ENCODE measurements at places on chromosomes 1 and 21. TPM values are rescaled to one million over a fixed set of nuclear protein-coding genes. Genes with fewer than 3 reads are reported as not detected.

DNA sequence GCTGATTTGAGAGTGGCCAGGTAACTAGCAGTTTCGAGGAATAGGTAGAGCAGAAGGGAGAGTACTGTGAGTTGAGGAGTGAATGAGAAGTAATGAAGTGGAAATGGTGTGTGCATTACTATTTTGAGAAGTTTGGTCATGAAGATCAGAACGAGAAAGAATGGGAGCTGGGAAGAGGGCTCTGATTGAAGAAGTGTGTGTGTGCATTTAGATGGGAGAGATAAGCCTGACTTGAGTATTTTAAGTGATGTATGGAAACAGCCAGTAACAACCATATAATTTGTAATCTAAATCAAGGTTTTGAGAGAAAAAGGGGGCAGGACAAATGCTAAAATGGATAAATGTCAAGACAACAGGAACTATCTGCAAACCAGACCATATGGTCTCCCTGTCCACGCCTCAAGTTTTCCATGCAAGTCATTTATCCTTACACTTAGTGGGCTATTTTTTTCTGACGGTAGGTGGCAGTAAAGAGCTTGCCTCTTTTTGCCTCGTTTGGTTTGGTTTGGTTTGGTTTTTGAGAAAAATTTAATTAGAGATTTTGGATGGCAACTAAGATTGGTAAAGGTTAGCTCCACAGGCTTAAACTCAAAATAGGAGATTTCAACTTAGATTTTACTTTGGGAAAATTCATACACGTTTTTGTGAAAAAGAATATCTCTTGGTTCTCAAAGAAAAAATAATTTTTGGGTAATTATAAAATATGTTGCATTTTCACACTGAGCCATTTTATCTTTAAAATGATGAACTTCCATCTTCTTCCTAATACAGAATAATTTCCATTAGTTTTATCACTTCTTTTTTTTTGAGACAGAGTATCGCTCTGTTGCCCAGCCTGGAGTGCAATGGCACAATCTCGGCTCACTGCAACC lies 9.5 kb upstream of the B3GALNT2 start:
- no peak for DNase-seq

Gene SLFNL1
- total RNA-seq: 0.12 TPM

DNA sequence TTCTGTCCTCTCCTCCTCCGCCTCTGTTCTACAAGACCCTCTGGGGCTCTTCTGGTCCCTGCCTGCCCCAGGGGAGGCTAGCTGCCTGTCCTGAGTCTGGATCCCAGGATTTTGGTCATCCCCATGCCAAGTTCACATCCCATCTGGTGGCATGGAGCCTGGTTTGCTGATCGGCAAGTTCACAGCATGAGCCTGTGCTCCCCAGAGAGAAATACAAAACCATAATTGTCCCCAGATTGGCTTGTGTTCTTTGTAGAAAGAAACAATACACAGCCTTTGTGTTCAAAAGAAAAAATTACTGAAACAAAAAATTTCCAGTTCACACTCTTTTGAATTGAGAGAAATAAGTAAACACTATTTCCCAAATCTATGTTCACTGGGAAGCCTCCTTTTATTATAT lies 149.4 kb upstream of the ZC3H12A start:
- no peak for DNase-seq

GRCh38 chr1:41762251-41762650 lies 156.5 kb downstream of the HIVEP3 start:
- DNase-seq: no peak

Gene GJA9
- not detected for total RNA-seq

All from heart left ventricle (tissue), 16 donors.